ENCODE measurements at places on chromosomes 2 and 18. TPM values are rescaled to one million over a fixed set of nuclear protein-coding genes. Genes with fewer than 3 reads are reported as not detected.

TMEM169 gene
- 1.8 TPM for total RNA-seq

TCF7L1 gene
- 17.7 TPM for total RNA-seq

DNA sequence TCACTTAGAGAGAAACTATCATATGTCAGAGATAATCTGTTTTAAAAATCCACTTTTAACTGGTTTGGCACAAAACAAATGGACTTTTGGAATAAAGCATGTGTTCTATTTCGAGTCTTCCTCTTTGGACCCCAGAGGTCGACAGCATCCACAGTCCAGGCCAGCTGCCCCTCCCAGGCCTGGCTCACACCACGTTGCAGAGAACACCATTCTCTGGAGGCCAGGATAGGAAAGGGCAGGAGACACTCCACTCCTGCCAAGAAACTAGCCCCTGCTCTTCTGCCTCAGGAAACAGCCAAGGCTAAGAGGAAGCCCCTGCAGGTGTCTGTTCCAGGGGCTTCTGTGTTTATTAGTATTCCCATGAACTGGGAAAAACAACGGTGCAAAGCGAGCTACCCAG is 456.6 kb upstream of the ID2 start:
- DNase-seq: no peak
- H3K4me1 ChIP-seq: peaks cover 12% of the 10 kb centered on the region
- no peaks in the 10 kb centered on the region for H3K36me3 ChIP-seq
- no peaks in the 10 kb centered on the region for H3K27me3 ChIP-seq
- H3K4me3 ChIP-seq: no peak overlapping the region

GRCh38 chr2:124323321-124323720 is 298.2 kb downstream of the CNTNAP5 start:
- no peaks in the 10 kb centered on the region for H3K27me3 ChIP-seq
- H3K4me1 ChIP-seq: no peaks in the 10 kb centered on the region
- H3K27ac ChIP-seq: no peak overlapping the region
- no peak overlapping the region for H3K4me3 ChIP-seq
- DNase-seq: no peak

GRCh38 chr18:49597157-49597931 is 35.5 kb downstream of the LIPG start:
- DNase-seq: no peak
- H3K4me1 ChIP-seq: no peaks in the 10 kb centered on the region
- no peaks in the 10 kb centered on the region for H3K27me3 ChIP-seq
- no peak overlapping the region for H3K4me3 ChIP-seq

MRPS5 gene
- 50.5 TPM for total RNA-seq

TLX2 gene
- total RNA-seq: not detected

CD8B2 gene
- total RNA-seq: not detected

DNA sequence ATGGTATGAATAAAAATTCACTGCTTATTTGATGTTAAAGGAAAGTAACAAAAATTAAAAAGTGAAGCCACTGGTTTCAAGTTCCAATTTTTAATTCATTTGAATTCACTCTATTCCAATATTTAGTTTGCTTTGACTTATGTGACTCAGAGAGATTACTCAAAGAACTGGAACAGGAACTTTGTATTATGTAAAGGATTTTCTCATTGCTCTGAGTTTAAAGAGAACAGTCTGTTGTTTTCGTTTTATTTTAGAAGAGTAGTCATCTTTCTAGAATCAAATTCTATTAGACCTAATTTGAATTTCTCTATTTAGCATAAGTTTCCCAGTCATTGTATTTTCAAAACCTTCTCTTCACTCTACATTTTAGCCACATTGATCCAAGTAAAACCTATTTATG is 300.1 kb upstream of the SLC8A1 start:
- H3K36me3 ChIP-seq: no peaks in the 10 kb centered on the region
- H3K4me3 ChIP-seq: no peak overlapping the region

GRCh38 chr18:3966246-3966641 is 488.9 kb downstream of the DLGAP1 start:
- H3K36me3 ChIP-seq: no peaks in the 10 kb centered on the region
- no peak for DNase-seq
- no peaks in the 10 kb centered on the region for H3K4me1 ChIP-seq
- no peak overlapping the region for H3K27ac ChIP-seq
- no peak overlapping the region for H3K4me3 ChIP-seq
- H3K27me3 ChIP-seq: no peaks in the 10 kb centered on the region

DNA sequence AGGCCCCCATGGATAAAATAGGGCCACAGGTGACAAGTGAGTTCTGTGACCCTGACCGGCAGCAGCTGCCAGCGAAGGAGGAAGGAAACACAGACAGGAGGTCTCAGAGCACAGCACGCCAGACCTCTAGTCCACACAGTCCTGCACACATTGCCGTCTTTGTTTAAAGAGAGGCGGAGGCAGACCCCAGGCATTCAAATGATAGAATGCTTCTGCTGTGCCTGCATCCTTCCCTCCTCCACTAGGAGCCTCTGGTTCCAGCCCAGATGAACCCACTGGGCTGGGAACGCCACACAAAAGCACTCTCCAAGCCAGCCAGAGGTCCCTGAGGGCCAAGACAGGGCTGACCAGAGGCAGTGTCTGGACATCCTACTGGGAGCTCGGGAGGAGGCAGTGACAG is 118.7 kb downstream of the KLHL29 start:
- no peak overlapping the region for H3K4me3 ChIP-seq
- H3K36me3 ChIP-seq: no peaks in the 10 kb centered on the region

DNA sequence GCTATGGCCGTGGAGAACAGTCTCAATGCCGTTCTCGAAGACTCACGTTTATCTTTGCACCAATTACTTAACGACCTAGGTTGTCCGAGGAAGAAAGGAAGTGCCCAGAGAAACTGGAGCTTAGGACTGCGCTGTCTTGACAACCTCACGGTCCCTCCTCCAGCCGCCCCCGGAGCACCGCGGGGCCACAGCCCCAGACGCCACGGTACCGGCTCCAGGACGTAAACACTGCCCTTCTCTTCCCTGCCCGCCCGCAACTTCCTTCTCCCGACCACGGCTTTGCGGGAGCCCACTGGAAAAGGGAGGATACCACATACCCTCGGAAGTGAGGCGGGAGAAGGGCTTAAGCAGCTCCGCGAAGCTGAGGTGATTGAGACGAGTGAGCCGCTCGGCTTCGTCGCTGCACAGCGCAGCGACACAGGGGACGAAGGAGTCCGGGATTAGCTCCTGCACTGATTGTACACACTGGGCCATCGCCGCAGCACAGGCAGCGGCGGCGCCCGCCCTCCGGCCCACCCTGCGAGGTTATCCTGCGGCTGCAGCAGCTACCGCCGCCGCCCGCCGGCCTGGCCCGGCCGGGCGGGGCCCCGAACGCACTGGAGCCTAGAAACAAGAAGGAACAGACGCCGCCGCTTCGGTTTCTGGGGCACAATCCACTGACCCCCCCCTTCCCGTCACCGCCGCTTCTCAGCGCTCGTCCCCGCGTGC is 483 bp downstream of the TRAPPC8 start:
- peak; percentile 28 for DNase-seq
- peak overlapping the region; percentile 79 for H3K4me3 ChIP-seq
- no peaks in the 10 kb centered on the region for H3K27me3 ChIP-seq
- H3K27ac ChIP-seq: peak overlapping the region; percentile 97

PROKR1 gene
- total RNA-seq: not detected

SCN9A gene
- total RNA-seq: 15.6 TPM

MOGAT1 gene
- not detected for total RNA-seq

FNDC4 gene
- 8.0 TPM for total RNA-seq

Measured in left lung (tissue), 14 donors.